Adrenal gland (tissue), 19 donors: ENCODE measurements at places on chromosomes 2 and 18. TPM values are rescaled to one million over a fixed set of nuclear protein-coding genes. Genes with fewer than 3 reads are reported as not detected.
A peak's percentile ranks its signal among the peaks of the same experiment; 100 is the strongest.

GRCh38 chr2:55420439-55420725 lies 726 bp upstream of the CCDC88A start:
- DNase-seq = no peak

DNA sequence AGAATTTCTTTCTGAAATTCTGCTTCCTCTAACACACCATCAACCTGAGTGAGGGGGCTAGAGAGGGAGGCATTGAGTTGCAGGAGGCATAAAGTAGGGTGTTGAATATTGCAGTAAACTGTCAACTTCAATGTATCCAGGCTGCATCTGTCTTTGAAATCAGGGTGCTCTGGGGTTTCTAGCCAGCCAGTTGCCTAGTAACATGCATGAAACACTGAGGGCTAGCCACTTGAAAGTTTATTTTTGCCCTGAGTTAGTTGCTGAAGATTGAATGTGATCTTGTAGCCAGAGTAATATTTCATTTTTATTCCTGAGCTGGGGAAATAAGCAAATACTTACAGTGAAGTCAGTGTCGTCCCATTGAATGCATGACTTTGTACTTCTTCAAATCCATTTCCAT lies 41.9 kb downstream of the LHCGR start:
- no peak for DNase-seq

GRCh38 chr2:120701499-120701898 lies 34.2 kb upstream of the GLI2 start:
- DNase-seq = no peak

DNA sequence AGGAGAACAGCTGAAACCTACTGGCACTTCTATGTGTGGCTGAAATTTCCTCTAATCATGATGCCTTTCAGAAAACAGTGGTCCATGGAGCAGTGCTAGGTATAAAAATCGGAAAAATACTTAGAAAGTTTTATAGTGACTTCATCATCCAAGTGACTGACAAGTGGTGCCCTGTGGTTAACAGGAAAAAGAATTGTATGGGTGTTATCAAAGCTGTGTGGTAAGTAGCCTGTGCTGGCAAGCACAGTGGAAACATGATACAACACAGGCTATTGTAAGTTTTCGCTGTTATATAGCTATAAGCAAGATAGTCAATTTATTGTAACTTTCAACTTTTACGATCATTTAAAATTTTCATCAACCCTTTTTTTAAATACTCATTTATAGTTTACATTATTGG lies 1599.7 kb upstream of the ZEB2 start:
- DNase-seq = no peak

- DNase-seq = peak; percentile 40
Measured at GRCh38 chr2:20615466-20616241, 35.2 kb downstream of the HS1BP3 start.

DNA sequence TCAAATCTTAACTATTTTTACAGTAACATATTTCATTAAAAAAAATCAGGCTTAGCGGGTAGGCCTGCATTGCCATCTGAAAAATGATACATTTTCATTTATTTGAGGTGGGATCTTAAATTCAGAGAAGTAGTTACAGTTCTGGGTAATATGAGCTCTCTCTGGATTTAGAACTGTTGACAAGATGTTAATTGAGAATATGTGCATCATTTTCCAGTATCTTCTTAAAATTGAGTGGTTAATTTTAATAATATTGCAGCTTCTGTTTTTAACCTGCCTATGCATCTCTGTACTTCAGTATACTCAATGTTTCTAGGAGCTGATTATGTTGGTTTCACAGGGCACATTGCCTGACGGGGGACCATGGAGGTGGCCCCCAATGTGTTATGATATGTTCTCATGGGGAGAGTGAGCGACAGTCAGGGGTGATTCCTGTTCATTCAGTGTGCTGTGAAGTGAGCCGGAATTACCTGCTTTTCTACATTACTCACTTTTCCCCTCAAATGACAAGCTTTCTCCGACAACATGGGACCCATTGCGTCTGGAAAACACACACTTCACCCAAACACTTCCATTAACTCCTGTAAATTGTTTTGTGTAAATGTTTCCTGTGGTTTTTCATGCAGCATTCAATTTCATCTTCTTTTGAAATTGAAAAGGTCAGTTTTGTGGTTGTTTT lies 406.2 kb downstream of the MTX2 start:
- DNase-seq = no peak

GRCh38 chr2:84866122-84866521 lies 14.8 kb downstream of the TRABD2A start:
- no peak for DNase-seq

DNA sequence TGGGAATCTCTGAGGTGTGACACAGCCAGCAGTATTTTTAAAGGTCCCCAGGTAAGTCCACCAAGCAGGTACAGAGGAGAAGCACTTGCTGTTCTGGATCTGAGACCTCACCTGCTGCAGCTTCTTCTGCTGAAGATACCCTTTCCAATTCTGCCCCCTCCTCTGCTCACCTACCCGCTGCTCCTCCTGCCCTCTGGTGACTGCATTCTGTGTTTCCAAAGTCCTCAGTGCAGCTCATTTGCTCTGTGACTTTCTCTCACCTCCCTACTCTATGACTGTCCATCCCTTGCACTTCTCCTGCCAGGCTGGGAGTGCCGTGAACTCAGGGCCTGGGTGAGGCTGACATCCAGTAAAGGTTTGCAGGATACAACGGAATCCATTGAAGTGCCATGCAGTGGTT lies 205.2 kb upstream of the LYPD1 start:
- DNase-seq = no peak

The GRHL1 gene
- 1.3 TPM for total RNA-seq

The PDCD1 gene
- total RNA-seq = 0.84 TPM

The RGPD4 gene
- not detected for total RNA-seq

The IL37 gene
- total RNA-seq = not detected

The MLPH gene
- 0.12 TPM for total RNA-seq

The FAP gene
- 0.65 TPM for total RNA-seq
